ENCODE measurements at places on chromosomes 2 and 18.
A peak's percentile ranks its signal among the peaks of the same experiment; 100 is the strongest.

DNA sequence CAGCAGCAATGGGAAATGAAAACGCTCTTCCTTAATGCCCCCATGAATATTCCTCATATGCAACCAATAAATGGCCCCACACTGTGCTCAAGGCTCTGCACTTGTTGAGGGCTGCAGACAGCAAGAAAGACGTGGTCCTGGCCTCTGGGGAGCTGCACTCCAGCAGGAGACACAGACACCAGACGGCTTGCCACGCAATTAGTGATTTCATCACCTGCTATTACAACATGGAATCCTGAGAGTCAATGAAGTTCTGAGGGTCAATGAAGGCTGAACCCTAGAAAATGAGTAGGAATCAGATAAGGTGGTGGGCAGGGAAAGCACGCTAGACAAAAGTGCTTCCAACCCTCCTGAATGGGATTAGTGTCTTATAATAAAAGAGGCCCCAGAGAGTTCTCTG, 18.9 kb downstream of the CREG2 start:
- no peak for DNase-seq

DNA sequence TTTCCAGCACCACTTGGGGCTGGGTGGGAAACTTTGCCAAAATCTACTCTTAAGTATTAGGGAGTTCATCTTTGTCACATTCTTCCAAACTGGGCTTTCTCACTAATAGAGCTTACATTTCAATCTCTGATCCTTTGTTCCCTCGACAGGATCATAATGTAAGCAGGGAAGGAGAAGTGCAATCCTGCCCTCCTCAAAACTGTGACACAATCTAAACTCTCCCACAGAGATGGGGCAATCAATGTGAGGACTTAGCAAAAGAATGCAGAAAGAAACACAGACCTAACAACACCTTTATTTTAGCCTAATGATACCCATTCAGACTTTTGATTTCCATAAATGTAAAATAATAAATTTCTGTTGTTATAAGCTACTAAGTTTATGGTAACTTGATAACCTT, 40.8 kb downstream of the DSEL start:
- no peak for DNase-seq

- no peak for DNase-seq
Observed at GRCh38 chr18:647304-647703, 10.1 kb upstream of the TYMS start.

GRCh38 chr2:2636813-2637212, 305.7 kb upstream of the MYT1L start:
- no peak for DNase-seq

- no peak for DNase-seq
Observed at GRCh38 chr18:79136742-79137141, 67.5 kb downstream of the ATP9B start.

GRCh38 chr2:75787532-75788132, 76.9 kb upstream of the GCFC2 start:
- peak; percentile 11 for DNase-seq

DNA sequence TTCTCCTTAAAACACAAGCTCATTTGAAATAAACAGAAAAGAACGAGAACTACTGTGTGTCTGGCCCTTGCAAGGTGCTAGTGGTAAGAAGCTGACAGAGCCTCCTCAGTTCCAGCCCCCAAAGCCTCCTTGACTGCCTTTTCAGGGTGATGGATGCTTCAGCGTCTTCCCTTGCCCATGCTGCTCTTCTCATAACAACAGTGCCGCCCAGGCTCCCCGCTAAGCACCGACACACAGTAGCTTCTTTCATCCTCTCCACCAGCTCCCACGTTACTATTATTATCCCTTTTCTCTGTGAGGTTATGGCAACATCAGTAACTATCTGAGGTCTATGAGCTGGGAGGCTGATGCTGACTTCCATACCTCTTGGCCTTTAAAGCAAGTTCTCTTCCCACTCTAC, 418.6 kb downstream of the TSN start:
- DNase-seq: no peak

- DNase-seq: no peak
Observed at GRCh38 chr2:96164459-96165184, 19.4 kb upstream of the DUSP2 start.

DNA sequence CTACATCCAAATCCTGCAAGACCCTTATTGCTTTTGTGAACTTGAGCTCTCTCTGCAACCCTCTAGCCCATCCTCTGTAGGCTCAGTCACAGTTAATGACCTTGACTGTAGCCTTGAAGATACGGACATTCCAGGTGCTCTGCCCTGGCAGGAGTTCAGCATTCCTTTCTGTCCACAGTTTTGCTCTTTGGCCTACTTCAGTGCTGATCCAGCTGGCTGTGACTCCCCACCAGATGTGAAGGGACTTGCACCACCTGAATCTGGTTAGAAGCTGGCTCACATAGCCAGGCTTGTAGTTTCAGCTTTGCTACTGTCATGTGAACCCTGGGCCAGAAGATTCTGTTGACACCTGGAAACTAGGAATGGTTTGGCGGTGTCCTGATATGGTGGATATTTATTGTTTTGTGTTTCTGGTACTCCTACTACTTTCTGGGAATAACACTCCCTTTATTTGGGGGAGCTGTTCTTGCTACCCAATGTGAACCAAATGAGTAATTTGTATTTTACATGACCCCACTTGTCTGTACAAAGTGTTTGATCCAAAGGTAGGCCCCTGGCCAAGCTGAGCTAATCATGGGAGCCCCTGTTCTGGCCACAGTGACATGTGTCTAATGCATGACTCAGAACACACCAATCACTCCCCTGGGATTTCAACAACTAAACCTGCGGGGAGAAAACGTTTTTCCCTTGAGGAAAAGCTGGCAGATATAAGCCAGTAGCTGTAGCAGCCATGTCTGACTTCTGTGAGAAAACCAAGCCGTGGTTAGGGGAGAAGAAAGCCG, 73.4 kb downstream of the CDCA7 start:
- DNase-seq: no peak

DNA sequence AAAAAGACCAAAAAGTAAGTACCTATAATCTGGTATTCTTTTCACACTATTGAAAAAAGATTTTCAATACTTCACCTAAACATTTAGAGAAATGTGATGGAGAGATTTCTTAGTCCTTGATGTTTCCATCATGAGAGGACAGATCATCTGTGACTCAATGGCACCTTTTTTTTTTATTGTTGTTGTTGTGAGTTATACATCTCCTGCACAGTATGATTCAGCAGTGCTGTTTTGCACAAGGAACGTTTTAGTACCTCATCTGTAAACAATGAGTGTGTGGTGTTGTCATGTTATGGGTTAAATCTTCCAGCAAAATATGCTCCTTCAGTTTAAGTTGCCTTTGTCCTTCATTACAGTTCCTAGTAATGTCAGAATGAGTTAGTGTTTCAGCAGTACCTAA, 2.2 kb downstream of the KIAA1328 start:
- DNase-seq: no peak

DNA sequence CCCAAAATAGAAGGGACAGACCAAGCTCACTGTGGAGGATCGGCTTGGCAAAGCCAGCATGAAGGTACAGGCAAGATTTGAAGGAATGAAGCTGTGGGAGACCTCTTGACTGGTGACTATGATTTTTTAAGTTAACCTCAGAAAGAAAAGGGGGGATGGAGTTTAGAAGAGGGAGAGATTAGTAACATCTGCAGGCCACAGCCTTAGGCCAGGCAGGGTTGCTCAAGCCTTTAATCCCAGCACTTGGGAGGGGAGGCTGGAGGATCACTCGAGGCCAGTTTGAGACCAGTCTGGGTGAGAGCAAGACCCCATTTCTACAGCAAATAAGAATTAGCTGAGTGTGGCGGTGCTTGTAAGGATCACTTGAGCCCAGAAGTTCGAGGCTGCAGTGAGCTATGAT, 46.6 kb downstream of the ZNF532 start:
- DNase-seq: no peak

- no peak for DNase-seq
Observed at GRCh38 chr2:235377176-235377575, 116.7 kb upstream of the AGAP1 start.

DNA sequence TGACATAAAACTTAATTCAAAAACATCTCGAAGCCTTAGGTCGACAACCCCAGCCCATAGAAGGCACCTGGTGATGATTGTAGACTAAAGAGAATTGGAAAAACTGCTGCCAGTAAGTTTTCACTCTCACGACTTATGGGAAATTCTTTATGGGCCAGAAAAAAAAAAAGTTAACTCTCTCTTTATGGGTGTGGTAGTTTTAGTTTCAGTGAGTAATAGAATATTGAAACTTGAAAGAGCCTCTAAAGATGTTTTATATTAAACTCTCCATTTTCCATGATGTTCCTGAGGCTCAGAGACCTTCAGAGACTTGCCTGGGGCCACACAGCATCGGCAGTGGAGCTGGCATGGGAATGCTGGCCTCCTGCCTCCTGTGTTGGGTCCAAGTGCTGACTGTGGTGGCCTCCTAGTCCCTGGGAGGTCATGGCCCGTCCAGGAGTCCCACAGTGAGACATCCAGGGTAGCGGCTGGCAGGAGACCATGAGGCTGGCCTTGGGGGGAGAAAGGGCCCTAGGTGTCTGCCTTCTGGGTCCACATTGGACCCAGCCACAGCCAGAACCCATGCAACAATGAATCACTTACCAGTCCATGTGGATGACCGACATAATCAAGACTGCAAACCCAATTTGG, 158.9 kb downstream of the SEPTIN10 start:
- no peak for DNase-seq

DNA sequence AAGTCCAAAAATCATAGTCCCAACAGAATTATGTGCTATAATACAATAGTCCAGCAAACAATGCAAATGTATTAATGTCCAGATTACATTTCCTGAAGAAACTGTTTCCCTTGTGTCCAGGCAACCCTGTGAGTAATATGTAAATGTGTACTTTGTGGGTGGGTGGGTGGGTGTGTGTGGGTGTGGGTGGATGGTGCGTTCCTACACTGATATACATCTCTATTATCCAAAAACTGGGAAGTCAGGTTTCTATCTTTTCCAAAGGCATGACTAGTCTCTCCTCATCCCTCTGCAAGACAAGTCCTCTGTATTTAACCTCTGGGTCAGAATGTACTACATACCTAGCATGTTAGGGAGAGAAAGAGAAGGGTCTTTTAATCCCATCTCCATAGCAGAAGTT, 71.6 kb downstream of the LNPK start:
- no peak for DNase-seq

- no peak for DNase-seq
Observed at GRCh38 chr18:36185157-36185556, 2.1 kb upstream of the MOCOS start.

DNA sequence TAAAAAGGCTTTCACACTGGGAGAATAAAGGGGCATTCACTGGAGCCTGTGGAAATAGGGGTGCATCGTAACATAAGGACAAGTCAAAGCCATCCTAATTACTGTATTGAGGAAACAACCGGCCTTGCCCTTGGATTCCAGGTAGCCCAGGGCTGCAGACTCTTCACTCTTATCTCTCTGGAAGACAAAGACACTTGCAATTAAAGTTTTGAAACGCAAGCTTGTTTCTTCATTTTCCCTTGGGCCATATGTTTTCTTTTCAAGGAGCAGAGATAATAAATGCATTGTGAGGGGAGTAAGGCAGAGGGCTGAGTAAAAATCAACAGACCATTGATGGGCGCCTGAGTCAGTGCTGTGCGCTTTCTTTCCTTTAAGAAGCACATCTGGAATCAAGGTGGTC, 11.5 kb downstream of the TNFRSF11A start:
- DNase-seq: no peak

DNA sequence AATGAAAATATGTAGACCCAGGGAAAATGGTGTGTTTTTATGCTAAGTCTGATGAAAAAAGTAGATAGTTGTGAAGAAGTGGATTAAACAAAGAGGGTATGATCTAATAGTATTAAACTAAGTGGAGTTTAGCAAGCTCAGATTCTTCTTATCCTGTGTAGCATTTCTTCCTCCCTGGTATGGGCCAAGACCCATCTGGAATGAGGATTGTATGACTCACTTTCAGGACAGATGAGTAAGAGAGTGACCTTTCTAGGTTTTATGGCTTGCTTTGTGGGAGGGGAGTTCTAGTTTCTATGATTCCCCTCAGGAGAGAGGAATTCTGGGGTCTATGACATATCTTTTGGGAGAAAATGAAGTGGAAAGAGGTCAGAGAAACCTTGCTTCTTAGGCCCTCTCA, 550.1 kb downstream of the SPAG16 start:
- peak; percentile 30 for DNase-seq

- no peak for DNase-seq
Observed at GRCh38 chr18:48667276-48668254, 128.7 kb downstream of the CTIF start.

GRCh38 chr2:71605781-71606241, 152.4 kb downstream of the DYSF start:
- no peak for DNase-seq

DNA sequence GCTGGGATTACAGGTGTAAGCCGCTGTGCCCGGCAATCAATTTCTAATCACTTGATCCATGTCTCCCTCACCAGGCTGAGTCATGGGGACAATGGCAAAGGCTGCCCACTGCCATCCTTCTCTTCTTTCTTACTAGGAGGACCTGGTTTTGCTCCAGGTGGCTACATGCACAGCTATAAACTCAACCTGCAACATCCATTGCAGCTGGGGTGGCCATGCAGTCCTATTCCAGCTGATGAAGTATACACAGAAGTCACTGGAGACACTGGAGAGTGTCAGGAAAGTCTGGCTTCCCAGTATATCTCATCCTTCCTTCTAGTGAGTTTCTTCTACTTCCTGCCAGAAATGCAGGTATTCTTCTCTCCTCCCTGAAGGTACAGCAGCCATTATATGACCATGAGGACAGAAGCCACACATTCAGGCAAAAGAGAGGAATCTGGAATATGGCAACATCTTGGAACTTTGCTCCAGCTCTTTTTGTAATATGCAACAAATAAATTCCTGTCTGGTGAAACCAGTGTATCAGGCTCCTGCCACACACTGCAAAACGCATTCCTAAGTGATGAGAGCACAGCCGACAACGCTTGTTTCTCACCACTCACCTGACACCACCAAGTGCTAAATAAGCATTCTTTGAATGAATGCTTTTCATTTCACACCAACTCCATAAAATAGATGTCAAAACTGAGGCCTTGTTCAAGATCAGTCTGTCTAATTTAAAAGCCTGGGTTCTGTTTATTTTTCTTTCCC, 32.3 kb downstream of the SCTR start:
- no peak for DNase-seq

DNA sequence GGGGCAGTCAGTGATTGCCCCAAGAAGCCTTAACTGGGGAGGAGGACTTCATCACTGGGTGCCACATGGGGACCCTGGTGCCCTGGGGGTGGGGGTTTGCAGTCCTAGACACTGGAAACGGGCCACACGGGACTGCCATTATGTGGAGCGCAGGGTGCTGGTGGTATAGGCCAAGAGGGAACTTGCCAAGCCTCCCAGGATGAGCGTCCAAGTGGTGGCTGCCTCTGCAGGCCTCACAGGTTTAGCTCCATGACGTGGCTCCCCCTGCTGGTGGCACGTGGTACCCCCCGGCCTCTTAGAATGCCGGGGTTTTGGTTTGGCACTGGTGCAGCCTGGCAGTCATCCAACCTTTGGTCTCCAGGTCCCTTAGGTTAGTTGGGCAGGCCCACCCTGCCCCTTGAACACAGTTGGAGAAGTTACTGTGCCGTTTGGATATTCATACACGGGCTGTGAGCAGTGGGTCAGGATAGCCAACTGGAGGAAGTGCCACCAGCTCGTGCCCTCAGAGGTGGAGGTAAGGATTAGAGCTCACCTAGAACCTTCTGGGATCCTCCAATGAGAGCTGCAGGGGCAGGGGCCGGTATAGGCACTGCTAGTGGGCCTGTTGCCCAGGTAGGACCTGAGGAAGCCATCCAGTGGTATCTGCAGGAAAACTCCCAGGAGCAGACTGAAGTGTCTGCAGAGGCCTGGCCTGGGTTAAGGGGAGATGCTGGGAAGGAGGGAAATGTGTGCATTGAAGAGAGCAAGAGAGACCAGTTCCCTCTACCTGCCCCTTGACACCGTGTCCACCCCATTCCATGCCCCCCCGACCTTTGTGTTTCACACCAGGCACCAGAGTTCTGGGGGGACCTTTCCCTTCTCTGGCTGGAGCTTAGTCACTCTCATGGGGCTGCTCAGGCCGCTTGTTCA, 5.7 kb downstream of the PTMA start:
- DNase-seq: peak; percentile 48
